WERI-Rb-1 (cell line): ENCODE measurements at places on chromosomes 6 and 20.

- DNase-seq: no peak
These were observed 268.3 kb downstream of the CDKAL1 start for GRCh38 chr6:20802596-20802995.

- peak; percentile 27 for DNase-seq
These were observed 6.0 kb downstream of the SYTL3 start for GRCh38 chr6:158655569-158656450.

GRCh38 chr20:22217712-22218352 is 366.5 kb downstream of the FOXA2 start:
- no peak for DNase-seq

DNA sequence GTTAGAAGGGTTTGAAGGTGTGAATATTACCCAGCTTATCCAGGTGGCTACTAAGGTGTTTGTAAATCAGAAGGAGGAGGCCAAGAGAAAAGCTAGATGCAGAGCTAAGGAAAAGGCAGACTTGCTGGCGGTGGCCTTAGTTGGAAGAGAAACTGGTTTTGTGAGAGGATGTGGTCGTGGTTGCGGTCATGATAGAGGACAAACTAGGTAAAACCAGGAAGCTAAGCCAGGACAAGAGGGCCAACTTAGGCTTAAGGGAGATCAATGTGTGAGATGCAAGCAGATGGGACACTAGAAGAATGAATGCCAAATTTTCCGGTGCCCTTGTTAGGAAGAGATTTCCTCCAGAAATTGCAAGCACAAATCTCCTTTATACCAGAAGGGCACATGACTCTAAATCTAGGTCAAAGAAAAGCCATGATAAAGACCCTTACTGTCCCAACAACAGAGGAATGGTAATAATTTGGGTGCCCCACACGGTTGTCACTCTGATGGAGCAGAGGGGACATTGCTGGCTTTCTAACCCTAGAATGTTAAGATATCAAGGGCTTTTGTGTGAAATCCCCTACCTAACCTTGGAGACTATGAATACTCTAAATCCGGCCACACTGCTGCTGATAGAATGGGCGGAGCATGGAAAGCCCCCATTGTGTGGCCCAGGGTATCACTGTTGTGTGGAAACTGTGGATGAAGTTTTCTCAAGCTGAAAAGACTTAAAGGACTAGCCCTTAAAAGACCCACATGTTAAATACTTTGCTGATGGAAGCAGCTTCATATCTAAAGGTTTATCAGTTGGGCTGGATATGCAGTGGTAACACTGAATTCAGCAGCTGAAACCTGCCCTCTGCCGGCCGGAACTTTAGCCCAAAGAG is 7.8 kb downstream of the IL22RA2 start:
- peak; percentile 43 for DNase-seq

DNA sequence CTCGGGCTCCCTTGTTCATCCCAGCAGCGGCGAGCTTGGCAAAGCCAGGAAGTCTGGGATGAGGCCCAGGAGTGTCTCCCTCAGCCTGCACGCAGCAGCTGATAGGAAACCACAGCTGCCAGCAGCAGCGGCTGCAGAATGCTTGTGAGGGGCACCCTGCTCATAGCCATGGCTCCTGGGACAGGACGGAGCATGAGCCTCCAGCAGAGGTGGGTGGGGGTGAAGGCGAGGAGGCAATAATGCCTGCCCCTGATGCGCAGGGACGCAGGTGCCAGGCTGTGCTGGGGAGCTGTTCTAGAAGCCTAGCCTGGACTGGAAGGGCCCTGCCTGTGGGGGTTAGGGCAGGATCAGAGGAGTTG is 157.9 kb downstream of the CD83 start:
- no peak for DNase-seq

- peak; percentile 49 for DNase-seq
These were observed 12.7 kb upstream of the EFHC1 start for GRCh38 chr6:52407467-52407866.

DNA sequence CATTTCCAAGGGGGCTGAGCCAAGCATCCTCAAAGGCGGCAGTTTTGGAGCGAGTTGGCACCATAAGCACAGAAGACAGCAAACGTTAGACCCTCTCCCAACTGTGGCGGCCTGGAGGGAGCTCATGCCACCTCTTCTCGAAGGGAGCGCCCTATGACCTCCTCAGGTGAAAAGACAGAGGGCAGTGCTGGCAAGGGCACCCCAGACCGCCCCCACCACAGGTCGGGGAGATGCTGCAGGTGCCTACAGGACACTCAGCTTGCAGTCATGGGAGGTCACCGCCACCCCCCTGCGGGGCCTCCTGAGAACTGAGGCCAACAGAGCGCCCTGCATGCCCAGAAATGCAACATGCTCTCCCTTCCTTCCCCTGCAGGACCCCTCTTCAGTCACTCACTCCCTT is 45.1 kb upstream of the BHLHE23 start:
- DNase-seq: no peak

GRCh38 chr6:153590411-153590810 is 448.6 kb upstream of the OPRM1 start:
- no peak for DNase-seq

GRCh38 chr6:84062519-84063154 is 29.1 kb downstream of the MRAP2 start:
- DNase-seq: no peak

DNA sequence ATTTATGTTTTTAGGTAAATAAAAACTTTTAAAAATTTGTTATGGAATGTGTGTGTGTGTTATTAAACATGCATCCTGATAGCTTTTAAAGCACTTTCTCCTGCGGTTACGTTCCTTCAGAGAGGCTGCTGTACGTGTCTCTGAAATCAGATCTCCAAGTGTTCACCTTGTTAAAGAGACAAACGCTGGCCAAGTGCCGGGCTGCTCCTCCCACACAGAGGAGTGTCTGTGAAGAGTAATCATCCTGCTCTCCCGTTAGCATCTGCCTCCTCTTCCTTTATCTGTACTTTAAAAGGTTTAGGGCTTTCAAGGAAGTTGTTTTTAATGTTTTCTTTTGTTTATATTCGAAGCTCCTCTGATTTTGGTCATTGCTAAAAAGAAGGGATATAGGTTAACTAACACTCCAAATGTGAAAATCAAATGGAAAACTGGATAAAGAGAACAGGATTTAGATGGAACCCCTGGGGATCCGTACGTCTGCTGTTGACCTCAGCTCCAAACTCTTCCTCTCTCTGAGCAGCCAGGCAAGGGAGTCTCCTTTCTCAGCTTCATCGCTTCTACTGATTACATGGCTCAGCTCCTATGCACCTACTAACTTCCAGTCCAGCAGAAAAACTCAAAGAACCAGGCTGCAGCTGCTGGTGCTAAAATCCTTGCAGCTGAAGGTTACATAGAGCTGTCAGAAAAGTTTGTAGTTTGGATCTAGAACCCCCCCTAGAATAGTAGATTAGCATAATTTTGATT is 20.0 kb downstream of the IRF4 start:
- DNase-seq: no peak

GRCh38 chr6:133594652-133595110 is 294.2 kb upstream of the TCF21 start:
- no peak for DNase-seq

DNA sequence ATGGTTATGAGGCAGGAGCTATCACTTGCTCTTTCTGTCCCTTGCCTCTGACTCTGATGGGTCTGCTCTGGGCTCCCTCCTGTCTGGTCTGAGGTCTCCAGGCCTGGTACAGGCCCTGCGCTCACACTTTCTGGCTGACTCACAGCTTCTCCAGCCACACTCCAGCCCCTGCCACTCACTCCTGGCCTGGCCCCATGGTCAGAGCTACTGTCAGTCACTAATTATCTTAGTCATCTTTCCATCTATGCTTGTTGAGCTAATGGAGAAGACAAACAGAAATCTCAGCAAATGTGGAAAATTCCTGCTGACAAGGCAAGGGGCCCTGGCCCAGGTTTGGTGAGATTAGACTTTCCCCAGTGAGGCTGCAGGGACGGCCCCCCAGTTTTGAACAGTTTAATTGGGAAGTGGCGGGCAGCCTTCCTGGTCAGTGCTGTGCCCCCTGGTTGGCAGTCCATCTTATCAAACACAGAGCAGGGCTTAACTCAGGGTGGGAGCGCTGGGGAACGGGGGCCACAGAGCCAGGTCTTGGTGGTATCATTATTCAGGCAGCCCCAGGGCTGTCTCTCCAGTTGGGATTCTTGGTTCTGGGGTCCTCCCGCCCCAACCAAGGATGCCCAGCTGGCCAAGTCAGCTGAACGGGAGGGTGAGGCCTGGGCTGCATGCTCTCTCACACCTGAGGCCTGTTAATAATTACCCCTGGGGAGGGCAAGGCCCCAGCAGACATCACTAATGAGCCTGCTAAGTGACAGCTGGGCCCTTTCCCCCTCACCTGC is 63.4 kb downstream of the VEGFA start:
- peak; percentile 45 for DNase-seq

- DNase-seq: no peak
These were observed 144.0 kb downstream of the CCDC170 start for GRCh38 chr6:151637814-151638213.

- no peak for DNase-seq
These were observed 95.1 kb downstream of the TIAM2 start for GRCh38 chr6:155090166-155090565.

- no peak for DNase-seq
These were observed 74.3 kb downstream of the ARID1B start for GRCh38 chr6:156851454-156851921.

- DNase-seq: peak; percentile 50
These were observed 26.7 kb upstream of the ADA start for GRCh38 chr20:44678242-44678641.

- DNase-seq: no peak
These were observed 43.4 kb upstream of the HINT3 start for GRCh38 chr6:125913145-125913544.

- DNase-seq: no peak
These were observed 809 bp downstream of the HLA-G start for GRCh38 chr6:29828471-29828797.

DNA sequence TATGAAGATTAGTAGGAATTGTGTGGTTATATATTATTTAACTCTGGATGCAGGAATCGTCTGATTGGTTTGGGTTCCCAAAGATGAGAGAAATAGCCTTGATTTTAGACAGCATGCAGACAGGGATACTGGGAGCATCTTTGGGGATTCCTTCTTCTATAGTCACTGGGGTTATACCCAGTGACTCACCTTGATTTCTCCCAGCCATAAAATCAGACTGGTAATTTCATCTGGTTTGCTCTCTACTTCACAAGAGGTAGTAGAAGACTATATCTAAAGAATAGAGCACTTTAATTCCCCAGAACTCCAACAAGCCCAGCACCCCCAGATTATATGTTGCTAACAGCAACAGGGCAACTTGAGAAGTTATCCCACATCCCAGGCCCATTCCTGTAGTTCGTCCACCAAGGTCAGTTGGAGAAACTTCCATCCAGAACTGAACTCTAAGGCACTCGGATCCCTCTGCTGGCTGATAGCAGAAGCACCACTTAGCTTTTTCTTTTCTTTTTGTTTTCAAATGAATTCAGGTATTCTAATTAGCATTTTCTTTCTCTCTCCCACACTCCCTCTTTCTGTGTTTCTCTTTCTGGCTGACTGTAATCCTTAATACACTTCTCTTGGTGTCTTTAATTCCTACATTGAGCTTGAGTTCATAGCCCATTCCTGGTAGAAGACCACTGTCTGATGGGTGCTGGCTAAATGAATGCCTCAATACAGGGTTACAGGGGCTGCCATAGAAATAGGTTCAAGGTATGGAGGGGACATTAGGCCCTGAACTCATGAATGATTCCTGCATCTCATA is 20.4 kb upstream of the EFHC1 start:
- peak; percentile 58 for DNase-seq

- no peak for DNase-seq
These were observed 104.3 kb downstream of the RNF144B start for GRCh38 chr6:18491308-18492045.

- DNase-seq: no peak
These were observed 5.5 kb upstream of the NTSR1 start for GRCh38 chr20:62702895-62703852.

GRCh38 chr6:25107218-25107617 is 171.5 kb upstream of the RIPOR2 start:
- no peak for DNase-seq

DNA sequence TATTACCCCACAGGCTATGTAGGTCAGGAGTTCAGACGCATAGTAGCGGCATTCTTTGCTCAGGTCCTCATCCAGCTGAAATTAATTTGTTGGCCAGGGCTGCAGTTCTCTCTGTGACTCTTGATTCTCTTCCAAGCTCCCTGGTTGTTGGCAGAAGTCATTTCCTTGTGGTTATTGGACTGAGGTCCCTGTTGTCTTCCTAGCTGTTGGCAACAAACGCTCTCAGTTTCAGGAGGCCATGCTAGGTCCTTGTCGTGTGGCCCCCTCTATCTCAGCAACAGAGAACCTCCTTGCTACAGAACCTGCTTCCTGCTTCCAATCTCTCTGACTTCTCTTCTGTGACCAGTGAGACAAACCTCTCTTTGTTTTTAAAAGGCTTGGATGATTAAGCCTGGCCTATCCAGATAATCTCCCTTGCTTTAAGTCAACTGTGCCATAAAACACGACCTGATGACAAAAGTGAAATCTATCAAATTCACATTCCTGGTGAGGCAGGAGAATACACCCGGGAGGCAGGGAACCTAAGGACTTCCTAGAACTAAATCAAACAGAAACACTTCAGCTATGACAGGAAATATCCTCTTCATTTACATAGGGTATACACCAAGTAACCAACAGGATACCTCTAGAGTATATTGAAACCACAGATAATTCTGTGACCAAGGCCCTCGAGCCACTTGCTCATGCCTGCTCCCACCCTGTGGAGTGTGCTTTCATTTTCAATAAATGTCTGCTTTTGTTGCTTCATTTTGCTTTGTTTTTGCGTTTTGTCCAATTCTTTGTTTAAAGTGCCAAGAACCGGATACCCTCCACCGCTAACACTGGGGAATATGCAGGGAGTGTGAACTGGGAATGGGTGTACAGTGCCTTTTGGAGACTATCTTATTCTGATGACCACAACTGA is 196.0 kb downstream of the BTBD3 start:
- DNase-seq: no peak

GRCh38 chr20:61120595-61121515 is 131.2 kb upstream of the CDH4 start:
- DNase-seq: peak; percentile 48

- DNase-seq: no peak
These were observed 78.7 kb downstream of the SGK1 start for GRCh38 chr6:134238960-134239795.

GRCh38 chr6:15257357-15258132 is 11.7 kb downstream of the JARID2 start:
- no peak for DNase-seq

GRCh38 chr6:3287308-3287707 is 28.6 kb downstream of the PSMG4 start:
- DNase-seq: no peak

DNA sequence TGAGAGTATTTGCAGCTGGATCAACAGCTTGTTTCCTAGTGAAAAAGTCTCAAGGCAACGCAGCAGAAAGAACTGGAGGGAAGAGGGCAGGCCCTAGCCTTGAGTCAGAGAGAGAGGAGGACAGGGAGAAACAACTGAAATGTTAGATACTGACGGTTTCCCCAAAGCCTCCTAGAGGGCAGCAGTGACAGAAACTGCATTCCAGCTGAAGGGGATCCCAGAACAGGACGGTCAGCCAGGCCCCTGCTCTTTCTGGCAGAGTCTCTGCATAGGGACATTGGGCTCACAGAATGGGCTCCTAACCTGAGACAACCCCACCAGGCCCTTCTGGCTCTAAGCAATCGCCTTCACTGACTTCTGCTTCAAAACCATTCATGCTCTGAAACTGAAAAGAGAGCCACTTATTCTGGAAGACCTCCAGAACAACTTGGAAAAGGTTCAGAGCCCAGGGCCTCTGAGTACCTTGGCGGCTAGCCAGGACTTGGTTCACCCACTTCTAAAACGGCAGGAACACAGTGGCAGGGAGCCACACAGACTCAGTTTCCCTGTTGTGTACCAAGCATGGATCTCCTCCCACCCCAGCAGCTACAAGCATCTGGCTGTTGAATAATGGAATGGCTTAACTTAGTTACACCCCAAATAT is 72.9 kb downstream of the PSMB1 start:
- no peak for DNase-seq
